ENCODE measurements at places on chromosomes 13 and 19. TPM values are rescaled to one million over a fixed set of nuclear protein-coding genes. Genes with fewer than 3 reads are reported as not detected.

DNA sequence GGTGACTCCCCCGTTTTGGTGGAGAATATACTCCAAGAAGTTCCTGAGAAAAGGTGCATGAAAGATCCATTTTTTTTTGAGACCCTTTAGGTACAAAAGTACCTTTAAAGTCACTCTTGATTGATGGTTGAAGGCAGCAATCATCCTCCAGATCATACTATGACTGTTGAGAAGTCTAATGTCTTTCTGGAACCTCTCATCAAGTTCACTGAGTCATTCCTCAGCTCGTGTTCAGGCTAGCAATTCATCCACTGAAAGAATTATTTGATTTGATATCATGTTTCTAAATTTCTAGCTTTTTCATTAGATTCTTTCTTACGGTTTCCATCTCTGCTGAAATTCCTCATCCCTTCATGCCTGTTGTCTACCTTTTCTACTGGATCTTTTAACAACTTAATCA is 65.1 kb upstream of the GJB6 start:
- no peak overlapping the region for H3K27ac ChIP-seq
- peaks cover 6% of the 10 kb centered on the region for H3K4me1 ChIP-seq
- DNase-seq, result no peak
- no peaks in the 10 kb centered on the region for H3K27me3 ChIP-seq
- no peak overlapping the region for H3K4me3 ChIP-seq

GRCh38 chr19:39802958-39803357 is 24.3 kb downstream of the LEUTX start:
- no peak overlapping the region for H3K4me3 ChIP-seq
- no peaks in the 10 kb centered on the region for H3K36me3 ChIP-seq
- H3K27ac ChIP-seq, result no peak overlapping the region
- DNase-seq, result no peak
- no peaks in the 10 kb centered on the region for H3K27me3 ChIP-seq

- peaks cover 35% of the 10 kb centered on the region for H3K4me1 ChIP-seq
- no peak for DNase-seq
- H3K4me3 ChIP-seq, result peak overlapping the region; percentile 15
- H3K27ac ChIP-seq, result peak overlapping the region; percentile 86
Observed at GRCh38 chr13:27868641-27869435, 51.0 kb upstream of the PDX1 start.

DNA sequence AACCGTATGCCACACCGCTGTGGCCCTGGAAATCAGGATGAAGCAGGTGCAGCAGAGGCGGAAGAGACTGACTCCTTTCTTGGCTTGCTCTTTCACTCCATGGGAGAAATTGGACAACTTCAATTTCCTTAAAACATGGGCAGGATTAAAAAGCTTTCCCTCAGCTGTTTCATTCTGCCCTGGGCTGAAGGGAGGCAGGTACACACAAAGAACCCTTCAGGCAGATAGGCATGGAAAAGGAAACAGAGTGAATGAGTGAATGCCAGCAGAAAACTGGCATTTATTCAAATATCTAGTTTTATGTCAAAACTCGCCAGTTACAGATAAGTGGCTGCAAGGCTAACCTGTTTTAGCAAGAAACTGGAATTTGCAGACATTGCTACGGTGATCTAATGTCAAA is 71.0 kb upstream of the SLC15A1 start:
- DNase-seq, result no peak
- H3K27me3 ChIP-seq, result no peaks in the 10 kb centered on the region
- H3K4me1 ChIP-seq, result peaks cover 31% of the 10 kb centered on the region
- H3K27ac ChIP-seq, result no peak overlapping the region
- H3K36me3 ChIP-seq, result no peaks in the 10 kb centered on the region

DNA sequence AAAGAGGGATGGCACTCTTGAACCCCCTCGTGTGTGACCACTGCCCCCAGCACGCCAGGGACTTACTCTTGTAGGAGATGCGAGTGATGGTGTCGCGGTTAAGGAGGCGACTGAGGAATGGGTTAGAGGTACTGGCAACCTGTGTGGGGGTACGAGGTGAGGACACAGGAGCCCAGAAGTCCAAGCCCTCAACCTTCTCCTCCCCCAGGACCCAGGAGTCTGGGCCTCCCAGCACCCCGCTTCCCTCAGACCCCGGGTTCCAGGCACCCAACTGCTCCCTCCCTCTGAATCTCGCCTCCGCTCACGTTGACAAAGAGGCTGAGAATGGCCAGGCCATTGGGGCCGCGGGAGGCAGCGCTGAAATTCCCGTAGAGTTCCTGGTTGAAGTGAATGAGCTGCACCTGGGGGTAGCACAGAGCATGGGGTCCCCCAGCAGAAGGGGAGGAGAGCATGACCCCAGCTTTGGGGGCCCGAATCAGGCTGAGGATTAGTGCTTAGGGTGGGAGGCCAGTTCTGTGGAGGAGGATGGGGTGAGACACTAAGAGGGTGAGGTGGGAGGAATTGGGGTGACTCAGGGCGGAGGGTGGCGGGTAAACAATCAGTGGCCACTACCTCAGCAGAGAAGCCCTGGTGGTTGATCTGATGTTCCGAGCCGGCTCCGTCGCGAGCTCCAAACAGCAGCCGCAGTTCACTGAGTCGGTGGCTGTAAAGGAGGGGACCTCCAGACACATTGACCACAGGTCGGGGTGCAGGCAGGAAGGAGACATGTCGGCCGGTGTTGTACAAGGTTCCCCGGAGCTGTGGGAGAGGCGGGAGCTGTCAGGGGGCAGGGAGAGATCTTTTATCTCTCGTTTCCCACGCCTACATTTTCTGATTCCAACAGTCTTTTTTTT is 2.5 kb upstream of the DBP start:
- peaks cover 16% of the 10 kb centered on the region for H3K4me1 ChIP-seq
- no peaks in the 10 kb centered on the region for H3K27me3 ChIP-seq
- peak overlapping the region; percentile 96 for H3K27ac ChIP-seq
- no peaks in the 10 kb centered on the region for H3K36me3 ChIP-seq
- DNase-seq, result peak; percentile 43
- H3K4me3 ChIP-seq, result no peak overlapping the region

DNA sequence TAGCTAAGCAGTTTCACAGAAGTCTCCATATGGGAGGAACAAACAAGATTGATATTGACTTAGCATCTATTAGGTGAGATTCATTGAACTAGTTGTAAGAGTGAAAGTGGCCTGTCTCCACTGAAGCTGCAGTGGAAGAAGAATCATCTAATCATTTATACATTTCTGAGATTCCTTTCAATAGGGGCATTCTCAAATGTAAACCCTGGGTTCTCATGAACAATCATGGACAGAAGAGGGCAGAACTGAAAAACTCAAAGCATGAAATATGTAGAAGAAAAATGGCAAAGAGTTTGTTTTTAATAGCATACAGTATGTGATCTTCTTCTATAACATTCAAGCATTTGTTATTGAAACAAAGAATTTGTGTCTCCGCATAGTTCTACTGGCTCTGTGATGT is 17.6 kb upstream of the POSTN start:
- no peaks in the 10 kb centered on the region for H3K27me3 ChIP-seq
- no peak for DNase-seq
- H3K4me3 ChIP-seq, result no peak overlapping the region
- no peaks in the 10 kb centered on the region for H3K36me3 ChIP-seq

GRCh38 chr13:98780451-98780850 is 28.0 kb upstream of the SLC15A1 start:
- no peak for DNase-seq
- no peaks in the 10 kb centered on the region for H3K36me3 ChIP-seq
- H3K4me3 ChIP-seq, result no peak overlapping the region
- no peak overlapping the region for H3K27ac ChIP-seq
- peaks cover 22% of the 10 kb centered on the region for H3K4me1 ChIP-seq
- no peaks in the 10 kb centered on the region for H3K27me3 ChIP-seq

- no peak for DNase-seq
- H3K4me1 ChIP-seq, result no peaks in the 10 kb centered on the region
- H3K27ac ChIP-seq, result no peak overlapping the region
- H3K4me3 ChIP-seq, result no peak overlapping the region
- no peaks in the 10 kb centered on the region for H3K27me3 ChIP-seq
- H3K36me3 ChIP-seq, result peaks cover 3% of the 10 kb centered on the region
Observed at GRCh38 chr13:79560954-79561353, 80.0 kb downstream of the NDFIP2 start.

- peaks cover 5% of the 10 kb centered on the region for H3K4me1 ChIP-seq
- no peaks in the 10 kb centered on the region for H3K36me3 ChIP-seq
- H3K27me3 ChIP-seq, result no peaks in the 10 kb centered on the region
- no peak overlapping the region for H3K4me3 ChIP-seq
- DNase-seq, result no peak
Observed at GRCh38 chr13:31898378-31899071, 133.0 kb upstream of the FRY start.

DNA sequence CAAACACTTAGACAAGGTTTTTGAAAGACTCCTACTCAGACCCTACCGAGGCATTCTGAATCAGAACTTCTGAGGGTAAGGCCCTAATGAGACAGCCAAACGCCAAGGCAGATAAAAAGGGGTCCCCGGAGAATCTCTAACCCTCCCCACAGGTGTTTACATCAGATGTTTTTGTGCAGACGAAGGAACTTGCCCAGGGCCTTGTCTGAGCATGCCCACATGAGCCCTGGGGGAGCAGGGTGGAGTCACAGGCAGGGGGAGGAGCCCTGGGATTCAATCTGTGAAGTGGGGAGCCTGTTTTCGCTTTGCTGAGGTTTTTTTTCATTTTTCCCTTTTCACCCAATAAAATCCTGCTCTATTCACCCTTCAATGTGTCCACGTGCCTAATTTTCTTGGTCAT is 61.6 kb upstream of the MED4 start:
- H3K27ac ChIP-seq, result no peak overlapping the region
- peaks cover 7% of the 10 kb centered on the region for H3K4me1 ChIP-seq
- H3K4me3 ChIP-seq, result no peak overlapping the region
- no peaks in the 10 kb centered on the region for H3K27me3 ChIP-seq

DNA sequence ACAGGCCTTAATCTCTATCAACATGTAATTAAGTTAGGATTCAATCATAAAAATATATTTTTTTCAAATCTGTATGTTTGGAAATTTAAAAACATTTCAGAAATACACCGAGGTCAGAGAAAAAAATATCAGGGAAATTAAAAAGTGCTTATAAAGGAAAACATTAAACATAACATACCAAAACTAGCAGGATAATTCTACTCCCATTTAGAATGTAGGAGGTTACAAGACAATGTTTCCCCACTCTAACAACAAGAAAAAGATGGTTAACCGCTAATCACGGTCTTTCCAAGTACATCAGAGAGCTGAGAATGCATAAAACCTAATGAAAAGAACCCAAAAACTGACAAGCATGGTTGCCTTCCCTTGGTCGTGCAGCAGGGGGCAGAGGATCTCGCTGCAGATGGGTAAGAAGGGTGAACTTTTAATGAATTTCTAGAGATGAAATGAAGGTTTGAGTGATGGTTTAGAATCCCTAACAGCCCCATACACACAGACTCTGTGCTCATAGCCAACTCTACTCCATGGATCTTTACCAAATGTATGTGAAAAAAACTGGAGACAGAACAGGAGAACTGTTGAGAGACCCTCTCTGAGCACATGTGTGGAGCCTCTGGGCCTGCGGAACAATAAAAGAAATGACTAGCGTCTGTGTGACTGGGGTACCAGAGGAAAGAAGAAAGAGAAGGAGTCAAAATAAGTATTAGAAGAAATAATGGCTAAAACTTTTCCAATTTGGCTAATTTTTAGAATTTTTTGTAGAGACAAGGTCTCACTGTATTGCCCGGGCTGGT is 51.3 kb upstream of the LSM14A start:
- no peaks in the 10 kb centered on the region for H3K4me1 ChIP-seq
- H3K27ac ChIP-seq, result no peak overlapping the region
- no peaks in the 10 kb centered on the region for H3K27me3 ChIP-seq
- DNase-seq, result peak; percentile 62
- H3K4me3 ChIP-seq, result no peak overlapping the region

DNA sequence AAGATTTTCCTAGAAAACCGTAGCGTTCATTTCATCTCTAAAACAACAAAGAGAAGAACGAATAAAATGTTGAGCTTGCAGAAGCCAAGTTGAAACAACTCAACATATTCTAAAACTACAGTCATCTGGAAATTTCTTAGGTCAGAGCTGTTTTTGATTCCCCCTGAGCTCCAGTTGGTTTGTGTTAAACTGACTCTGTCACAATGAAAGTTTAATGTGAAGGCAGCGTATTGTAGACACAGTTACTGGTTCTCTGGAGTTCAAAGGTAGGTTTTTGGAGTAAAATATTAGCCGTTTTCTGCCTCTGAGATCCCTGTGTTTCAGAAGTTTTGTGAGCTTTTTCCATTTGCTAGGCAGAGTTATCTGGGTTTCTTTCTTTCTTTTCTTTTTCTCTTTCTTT is 2.2 kb downstream of the ARHGEF7 start:
- no peak overlapping the region for H3K4me3 ChIP-seq
- no peak for DNase-seq
- no peaks in the 10 kb centered on the region for H3K36me3 ChIP-seq
- H3K27me3 ChIP-seq, result peaks cover 6% of the 10 kb centered on the region
- H3K27ac ChIP-seq, result no peak overlapping the region

GRCh38 chr13:103062079-103062478 is 4.1 kb downstream of the SLC10A2 start:
- H3K36me3 ChIP-seq, result no peaks in the 10 kb centered on the region
- H3K4me1 ChIP-seq, result no peaks in the 10 kb centered on the region
- DNase-seq, result no peak
- no peak overlapping the region for H3K4me3 ChIP-seq
- no peak overlapping the region for H3K27ac ChIP-seq
- no peaks in the 10 kb centered on the region for H3K27me3 ChIP-seq

GRCh38 chr19:46844067-46844489 is 6.6 kb downstream of the AP2S1 start:
- peak overlapping the region; percentile 12 for H3K27ac ChIP-seq
- peak; percentile 59 for DNase-seq
- no peak overlapping the region for H3K4me3 ChIP-seq
- peaks cover 1% of the 10 kb centered on the region for H3K36me3 ChIP-seq
- H3K4me1 ChIP-seq, result peaks cover 17% of the 10 kb centered on the region

DNA sequence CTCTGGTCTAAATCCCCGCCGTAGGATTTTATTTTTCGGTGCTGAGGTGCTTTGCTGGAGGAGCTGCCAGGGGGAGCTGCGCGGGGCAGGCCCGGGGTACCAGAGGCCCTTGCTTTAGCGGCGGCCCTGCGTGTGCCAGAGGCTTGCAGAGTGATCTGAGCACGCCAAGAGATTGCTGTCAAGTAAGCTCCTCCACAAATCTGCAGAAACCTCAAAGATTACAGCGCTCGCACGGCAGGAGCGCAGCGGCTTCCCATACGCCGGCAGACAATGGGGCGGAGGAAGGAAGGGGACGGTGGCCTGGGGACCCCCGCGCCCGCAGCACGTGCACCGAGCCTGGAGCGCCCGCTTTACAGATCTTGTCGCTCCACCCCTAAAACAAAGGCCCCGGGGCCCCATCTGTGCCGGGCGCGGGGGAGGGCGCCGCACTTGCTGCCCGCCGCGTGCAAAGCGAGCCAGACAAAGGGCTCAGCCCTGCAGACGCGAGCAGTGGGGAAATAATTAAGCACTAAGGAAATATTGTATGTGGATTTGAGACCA is 9.1 kb upstream of the C19orf12 start:
- H3K36me3 ChIP-seq, result no peaks in the 10 kb centered on the region
- H3K4me3 ChIP-seq, result peak overlapping the region; percentile 18
- no peaks in the 10 kb centered on the region for H3K27me3 ChIP-seq
- H3K27ac ChIP-seq, result no peak overlapping the region
- no peaks in the 10 kb centered on the region for H3K4me1 ChIP-seq

- no peaks in the 10 kb centered on the region for H3K36me3 ChIP-seq
- no peak overlapping the region for H3K4me3 ChIP-seq
- H3K27me3 ChIP-seq, result no peaks in the 10 kb centered on the region
- H3K4me1 ChIP-seq, result peaks cover 17% of the 10 kb centered on the region
Observed at GRCh38 chr19:41029524-41030432, 38.7 kb downstream of the CYP2B6 start.

GRCh38 chr13:98478189-98479129 is 98.4 kb downstream of the STK24 start:
- no peak overlapping the region for H3K4me3 ChIP-seq
- H3K4me1 ChIP-seq, result peaks cover under 1% of the 10 kb centered on the region
- H3K27me3 ChIP-seq, result no peaks in the 10 kb centered on the region

Gene HCN2
- total RNA-seq, result 3.9 TPM

Gene LILRB3
- not detected for total RNA-seq

Gene CACNG7
- total RNA-seq, result not detected

Gene KLK12
- total RNA-seq, result not detected

Gene TTYH1
- total RNA-seq, result not detected

Gene NACC1
- total RNA-seq, result 92.7 TPM

Gene B3GNT8
- total RNA-seq, result 3.1 TPM

Gene FFAR1
- total RNA-seq, result not detected
